ENCODE measurements at places on chromosomes 6 and 20. TPM values are rescaled to one million over a fixed set of nuclear protein-coding genes. Genes with fewer than 3 reads are reported as not detected.

Gene NQO2
- 43.1 TPM for polyA plus RNA-seq

Gene BTNL2
- polyA plus RNA-seq = not detected

Gene RTEL1
- 10.0 TPM for polyA plus RNA-seq

Gene KHDRBS2
- not detected for polyA plus RNA-seq

Gene CCN2
- polyA plus RNA-seq = 45.4 TPM

Gene ARMC2
- 1.1 TPM for polyA plus RNA-seq

Gene SIGLEC1
- 1.5 TPM for polyA plus RNA-seq

Gene MCCD1
- polyA plus RNA-seq = not detected
